ENCODE measurements at places on chromosomes 5 and 9.

GRCh38 chr5:143083006-143083405, 312.8 kb downstream of the ARHGAP26 start:
- no peak for DNase-seq

GRCh38 chr9:85610074-85610860, 131.5 kb downstream of the AGTPBP1 start:
- DNase-seq: no peak

- DNase-seq: no peak
Measured at GRCh38 chr9:4615778-4616177, 46.3 kb upstream of the PLPP6 start.

DNA sequence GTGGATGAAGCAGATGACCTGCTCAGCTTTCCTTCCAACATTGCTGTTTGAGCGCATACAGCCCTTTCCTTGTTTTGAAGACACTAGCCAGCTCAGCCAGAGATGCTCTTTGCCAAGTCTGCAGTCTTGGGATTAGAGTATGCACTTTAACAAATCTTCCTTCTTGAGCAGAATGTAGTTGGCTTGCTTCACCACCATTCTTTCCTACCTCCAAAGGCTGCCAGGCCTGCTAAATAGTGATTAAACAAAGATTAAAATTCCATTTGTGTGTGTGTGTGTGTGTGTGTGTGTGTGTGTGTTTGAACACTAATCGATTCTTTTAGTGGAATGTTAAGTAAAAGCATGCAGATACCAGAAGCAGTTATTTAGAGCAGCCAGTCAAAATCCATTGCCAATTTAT, 97.6 kb downstream of the GALNT10 start:
- DNase-seq: no peak

- DNase-seq: no peak
Measured at GRCh38 chr9:19381656-19382055, 1.6 kb upstream of the RPS6 start.

- DNase-seq: no peak
Measured at GRCh38 chr9:1429297-1429696, 379.1 kb downstream of the DMRT2 start.

- no peak for DNase-seq
Measured at GRCh38 chr9:14306188-14306587, 7.8 kb downstream of the NFIB start.

DNA sequence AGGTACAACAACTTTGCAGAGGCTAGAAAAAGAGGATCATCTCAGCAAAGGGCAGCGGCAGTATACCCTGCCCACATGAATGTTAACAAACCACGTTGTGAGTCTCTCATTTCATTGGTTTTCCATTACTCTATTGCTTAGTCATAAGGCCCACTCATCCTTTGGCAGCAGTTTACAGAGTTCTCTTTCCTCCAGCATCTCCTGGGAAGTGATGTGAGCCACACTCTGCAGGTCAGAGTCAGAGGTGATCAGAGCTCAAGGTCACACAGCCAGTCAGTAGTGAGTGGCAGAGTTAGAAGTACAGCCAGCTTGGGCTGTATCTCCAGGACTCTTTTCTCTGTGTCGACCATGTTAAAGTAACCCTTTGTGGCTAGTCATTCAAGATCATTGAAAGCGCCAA, 599.6 kb upstream of the GRAMD2B start:
- no peak for DNase-seq

DNA sequence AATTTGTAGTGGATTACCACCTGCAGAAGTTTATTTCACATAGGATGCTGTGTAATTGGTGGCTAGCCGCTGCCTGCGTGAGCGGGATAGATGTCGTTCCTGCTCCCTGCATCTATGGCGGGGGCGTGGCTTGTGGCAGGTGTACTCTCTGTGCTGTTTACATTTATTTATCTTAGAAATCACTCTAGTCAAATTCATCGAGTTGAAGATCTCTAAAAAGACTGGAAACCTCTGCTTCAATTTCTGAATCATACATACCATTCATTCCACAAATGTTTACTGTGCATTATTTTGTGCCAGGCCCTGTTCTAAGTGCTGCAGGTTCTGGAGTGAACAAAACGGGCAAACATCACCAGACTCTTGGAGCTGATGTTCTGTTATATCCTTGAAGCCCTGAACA, 11.9 kb downstream of the ROPN1L start:
- DNase-seq: no peak

DNA sequence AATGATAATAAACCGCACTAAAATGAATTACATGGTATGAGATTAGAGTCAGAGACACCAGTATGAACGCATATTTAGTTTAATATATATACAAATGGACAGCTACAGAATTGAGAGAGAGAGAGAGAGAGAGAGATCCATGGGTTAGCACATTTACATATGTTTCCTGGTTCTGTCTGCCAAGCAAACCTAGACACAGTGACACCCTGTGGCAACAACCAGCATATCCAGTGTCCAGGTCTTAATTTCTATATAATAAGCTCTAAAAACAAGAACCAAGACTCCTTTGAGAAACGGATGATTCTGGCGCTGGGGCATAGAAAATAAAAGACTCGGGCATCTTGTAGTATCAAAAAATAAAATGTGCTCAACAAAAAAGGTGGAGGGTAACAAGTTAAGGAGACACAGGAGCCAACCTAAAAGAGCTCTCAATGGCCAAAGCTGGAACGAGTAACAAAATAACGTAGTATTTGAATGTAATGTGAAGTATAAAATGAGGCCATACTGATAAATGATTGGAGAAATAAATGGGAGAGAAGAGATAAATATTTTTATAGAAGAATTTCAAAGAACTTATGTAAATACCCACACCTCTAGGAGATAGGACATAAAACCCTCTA, 84.5 kb downstream of the RFX3 start:
- no peak for DNase-seq

- no peak for DNase-seq
Measured at GRCh38 chr9:1077616-1078015, 27.5 kb downstream of the DMRT2 start.

DNA sequence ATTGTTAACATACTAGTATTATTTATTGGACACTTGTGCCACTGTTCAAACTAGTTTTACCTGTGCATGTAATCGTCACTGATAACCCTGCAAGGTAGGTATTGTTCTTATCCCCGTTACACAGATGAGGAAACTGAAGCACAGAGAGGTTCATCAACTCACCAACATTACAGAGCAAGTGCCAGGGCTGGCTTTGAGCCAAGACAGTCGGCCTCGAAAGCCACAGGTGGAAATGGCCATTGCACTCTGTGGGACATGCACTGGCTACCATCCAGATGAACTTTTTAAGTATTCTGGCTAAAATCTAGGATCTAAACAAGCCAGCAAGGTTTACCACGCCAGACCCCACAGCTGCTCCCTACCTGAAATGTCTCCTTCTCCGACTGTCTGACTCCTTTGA, 57.9 kb downstream of the TEX10 start:
- no peak for DNase-seq

DNA sequence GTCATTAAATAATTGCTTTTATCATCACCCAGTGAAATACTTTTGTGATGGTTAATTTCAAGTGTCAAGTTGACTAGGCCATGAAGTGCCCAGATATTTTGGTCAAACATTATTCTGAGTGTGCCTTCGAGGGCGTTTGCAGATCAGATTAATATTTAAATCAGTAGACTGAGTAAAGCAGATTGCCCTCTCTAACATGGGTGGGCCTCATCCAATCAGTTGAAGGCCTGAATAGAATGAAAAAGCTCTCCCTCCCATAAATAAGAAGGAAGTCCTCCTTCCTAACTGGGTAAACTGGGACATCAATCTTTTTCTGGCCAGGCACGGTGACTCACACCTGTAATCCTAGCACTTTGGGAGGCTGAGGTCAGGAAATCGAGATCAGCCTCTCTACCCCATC, 12.4 kb upstream of the FGF10 start:
- no peak for DNase-seq

GRCh38 chr9:33742519-33742918, 52.8 kb upstream of the PRSS3 start:
- no peak for DNase-seq
